GM04503 (cell line): ENCODE measurements at places on chromosomes 3 and 15.

GRCh38 chr3:139686206-139686605, 8.4 kb upstream of the NMNAT3 start:
- no peak for DNase-seq

GRCh38 chr3:132880986-132881385, 157.2 kb upstream of the TMEM108 start:
- DNase-seq, result no peak

- no peak for DNase-seq
These were observed 18.3 kb upstream of the SETMAR start for GRCh38 chr3:4284865-4285264.

- no peak for DNase-seq
These were observed 53.3 kb upstream of the RAB6B start for GRCh38 chr3:133948996-133949395.

DNA sequence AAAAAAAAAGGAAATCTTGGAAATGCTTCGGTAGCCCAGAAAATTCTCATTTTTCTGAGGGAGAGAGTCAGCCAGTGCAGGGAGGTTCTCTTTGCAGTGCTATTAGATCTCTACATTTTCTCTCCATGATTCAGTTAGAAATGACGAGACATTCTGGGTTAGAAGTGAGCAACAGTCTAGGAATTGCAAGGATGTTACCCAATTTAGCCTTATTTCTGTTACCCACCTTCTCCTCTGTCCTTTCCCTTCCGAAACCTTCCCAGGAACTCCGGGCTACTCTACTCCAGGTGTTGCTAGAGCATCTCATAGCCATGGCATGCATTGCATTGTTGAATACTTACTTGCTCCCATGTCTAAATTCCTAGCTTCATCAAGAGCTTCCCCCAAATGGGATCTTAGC, 106.8 kb downstream of the EDEM1 start:
- peak; percentile 21 for DNase-seq

DNA sequence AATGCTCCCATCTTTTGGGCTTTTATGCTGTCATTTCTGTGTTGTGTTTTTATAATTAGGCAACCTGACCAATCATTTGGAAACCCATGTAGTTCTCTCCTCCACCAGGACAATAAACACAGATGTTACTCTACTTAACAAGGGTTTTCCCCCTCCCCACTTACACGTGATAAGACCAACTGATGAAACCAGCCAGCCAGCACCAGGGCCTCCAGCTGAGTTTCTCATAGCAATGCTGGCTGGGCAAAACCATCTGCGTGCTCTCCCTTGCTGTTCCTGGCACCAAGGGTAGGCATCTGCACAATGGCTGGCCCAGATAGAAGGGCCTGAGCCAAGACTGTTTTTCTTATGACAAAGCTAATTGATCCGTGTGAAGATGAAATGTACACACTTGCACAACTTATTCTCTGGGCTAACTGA, 310.4 kb downstream of the PLCL2 start:
- DNase-seq, result no peak

GRCh38 chr15:60101416-60101815, 97.3 kb downstream of the FOXB1 start:
- DNase-seq, result no peak
